ENCODE measurements at places on chromosomes 5 and 9.

DNA sequence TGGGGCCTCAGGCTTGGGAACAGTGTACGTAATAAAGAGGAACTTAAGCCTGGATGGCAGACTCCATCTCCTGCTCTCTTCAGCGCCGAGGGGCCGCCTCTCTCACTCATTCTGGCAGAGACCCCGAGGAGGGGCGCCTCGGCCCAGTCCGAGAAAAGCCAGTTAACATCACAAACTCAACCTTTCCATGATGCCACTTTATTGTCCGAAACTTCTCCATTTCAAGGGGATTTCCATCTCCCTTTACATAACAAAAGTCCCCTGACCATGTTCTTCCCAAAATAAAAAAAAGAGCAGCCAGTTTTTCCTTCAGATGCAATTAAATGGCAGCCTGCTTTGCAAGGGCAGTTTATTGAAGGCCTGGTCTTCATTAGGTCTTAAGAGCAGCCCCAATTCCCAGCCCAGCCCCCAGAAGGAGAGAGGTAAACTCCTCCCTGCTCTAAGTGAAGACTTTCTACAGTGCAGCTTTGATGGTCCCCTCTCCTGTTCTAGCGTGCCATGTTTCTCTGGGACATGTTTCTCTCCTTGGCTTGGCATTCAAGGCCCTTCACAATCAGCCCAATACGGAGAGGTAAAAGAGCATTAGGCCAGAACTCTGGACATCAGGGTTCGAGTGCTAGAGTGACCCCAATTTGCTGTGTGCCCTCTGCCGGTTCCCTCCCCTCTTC is 19.5 kb upstream of the RAB14 start:
- DNase-seq, result no peak

- DNase-seq, result no peak
Measured at GRCh38 chr5:137712139-137712667, 23.7 kb downstream of the KLHL3 start.

- no peak for DNase-seq
Measured at GRCh38 chr9:113620377-113621161, 157.0 kb downstream of the RGS3 start.

DNA sequence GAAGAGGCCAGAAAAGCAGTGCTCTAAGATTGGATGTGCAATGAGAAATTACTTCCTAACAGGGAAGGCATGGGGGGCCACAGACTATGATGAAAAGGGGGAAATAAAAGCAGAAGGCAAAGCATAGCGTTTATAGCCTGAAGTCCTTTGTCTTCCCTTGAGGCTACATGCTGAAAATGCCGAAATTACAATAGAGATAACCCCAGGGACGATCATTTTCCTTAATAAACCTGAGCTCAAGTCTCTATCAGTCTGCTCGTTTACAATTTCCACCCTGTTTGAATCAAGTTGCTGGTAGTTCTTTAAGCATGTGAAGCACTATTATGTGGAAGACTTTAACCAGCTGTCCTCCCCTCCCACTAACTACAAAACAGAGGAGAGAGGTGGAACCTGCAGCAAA is 60.4 kb downstream of the FREM1 start:
- DNase-seq, result no peak

GRCh38 chr5:73365301-73365853 is 83.2 kb downstream of the FOXD1 start:
- DNase-seq, result no peak

DNA sequence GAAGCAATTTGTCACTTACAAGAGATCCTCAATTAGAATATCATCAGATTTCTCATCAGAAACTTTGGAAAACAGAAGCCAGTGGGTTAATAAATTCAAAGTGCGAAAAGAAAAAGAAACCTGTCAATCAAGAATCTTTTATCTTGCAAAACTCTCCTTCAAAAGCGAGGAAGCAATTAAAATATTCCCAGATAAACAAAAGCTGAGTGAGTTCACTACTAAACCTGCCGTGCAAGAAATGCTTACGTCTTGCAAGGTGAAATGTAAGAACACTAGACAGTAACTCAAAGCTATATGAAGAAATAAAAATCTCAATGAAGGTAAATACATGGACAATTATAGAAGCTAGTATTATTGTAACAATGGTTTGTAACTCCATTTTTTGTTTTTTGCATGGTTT is 62.8 kb upstream of the IL33 start:
- DNase-seq, result no peak

DNA sequence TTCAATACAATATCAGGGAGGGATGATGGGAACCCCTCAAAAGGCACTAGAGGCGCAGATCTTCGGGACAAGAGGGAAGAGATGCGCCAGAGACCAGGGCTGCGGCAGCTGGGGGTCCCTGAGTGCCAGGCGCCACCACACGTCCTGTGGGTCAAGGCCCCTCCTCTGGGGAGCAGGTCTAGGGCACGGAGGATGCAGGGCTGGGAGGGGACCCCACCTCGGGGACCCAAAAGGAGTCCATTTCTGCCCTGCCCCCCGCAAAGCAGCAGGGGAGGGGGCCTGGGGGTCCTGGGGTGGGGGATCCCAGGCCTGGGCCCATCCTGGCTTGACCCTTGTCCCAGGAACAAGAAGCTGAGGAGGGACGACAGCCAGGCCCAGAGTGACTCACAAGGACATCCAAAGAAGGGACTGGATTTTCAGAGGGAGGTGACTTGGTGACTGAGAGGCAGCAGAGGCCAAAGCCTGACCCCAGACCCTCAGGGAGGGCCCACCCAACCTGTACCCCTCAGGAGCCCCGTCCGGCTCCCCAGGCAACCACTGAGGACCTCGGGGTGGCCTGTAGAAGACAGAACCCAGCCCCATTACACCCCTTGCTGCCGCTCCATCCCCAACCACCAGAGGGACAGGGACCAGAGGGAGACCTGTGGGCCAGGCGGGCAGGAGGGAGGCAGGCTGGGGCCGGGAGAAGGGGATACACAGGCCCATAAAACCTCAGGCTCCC is 54.2 kb downstream of the LRSAM1 start:
- DNase-seq, result no peak

GRCh38 chr5:16521521-16522483 is 56.2 kb upstream of the ZNF622 start:
- DNase-seq, result no peak

DNA sequence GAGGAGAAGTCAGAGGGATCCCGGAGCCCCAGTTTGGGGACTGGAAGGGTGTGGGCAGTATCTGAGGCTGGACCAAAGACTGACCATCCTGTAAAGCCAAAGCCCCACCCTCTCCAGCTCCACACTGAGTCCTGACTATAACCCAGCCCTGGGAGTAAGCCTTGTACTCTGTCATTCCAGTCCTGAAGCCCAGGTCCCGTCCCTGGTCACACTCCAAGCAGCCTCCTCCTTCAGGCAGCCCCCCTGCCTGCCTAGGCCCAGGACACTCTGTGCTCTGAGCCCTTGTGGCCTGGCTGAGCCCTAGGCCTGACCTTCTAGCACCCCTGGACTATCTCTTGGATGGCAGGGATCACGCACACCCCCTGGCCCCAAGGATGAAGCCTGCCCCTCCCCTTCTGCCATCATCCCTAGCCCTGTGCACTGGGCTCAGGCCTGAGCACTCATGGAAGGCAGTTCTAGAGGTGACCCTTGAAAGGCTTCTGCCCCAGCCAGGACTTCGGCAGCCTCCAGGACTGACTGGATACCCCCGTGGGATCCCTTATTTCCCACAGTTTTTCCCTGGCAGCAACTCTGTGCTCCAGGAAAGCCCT is 28.0 kb upstream of the ENHO start:
- no peak for DNase-seq

- DNase-seq, result no peak
Measured at GRCh38 chr5:94901191-94901979, 282.9 kb downstream of the SLF1 start.

- DNase-seq, result no peak
Measured at GRCh38 chr5:1037123-1037670, 28.6 kb downstream of the NKD2 start.

GRCh38 chr5:96616801-96617200 is 45.4 kb upstream of the CAST start:
- no peak for DNase-seq

GRCh38 chr9:9874270-9874669 is 738.5 kb downstream of the PTPRD start:
- no peak for DNase-seq

DNA sequence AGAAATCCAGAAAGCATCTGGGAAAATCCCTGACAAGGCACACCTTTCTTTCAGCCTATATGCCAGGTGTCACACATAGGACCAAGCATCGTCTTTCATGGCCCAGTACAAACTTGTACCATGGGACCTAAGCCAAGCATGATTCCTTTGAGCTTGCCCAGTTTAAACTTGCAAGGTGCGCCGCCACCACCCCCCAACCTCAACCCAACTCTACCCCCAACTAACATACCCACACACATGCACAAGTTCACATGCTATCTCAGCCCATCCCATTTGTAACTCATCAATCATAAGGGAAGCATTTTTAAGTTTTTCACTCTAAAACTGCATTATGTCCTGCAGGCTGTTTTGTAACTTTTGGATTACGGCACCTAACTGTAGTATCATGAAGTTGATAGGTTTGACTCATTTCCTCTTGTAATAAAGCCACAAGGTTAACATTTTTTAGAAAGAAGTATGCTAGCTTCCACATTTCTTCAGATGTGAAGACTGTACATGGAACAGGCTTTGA is 145.9 kb upstream of the FST start:
- DNase-seq, result no peak

DNA sequence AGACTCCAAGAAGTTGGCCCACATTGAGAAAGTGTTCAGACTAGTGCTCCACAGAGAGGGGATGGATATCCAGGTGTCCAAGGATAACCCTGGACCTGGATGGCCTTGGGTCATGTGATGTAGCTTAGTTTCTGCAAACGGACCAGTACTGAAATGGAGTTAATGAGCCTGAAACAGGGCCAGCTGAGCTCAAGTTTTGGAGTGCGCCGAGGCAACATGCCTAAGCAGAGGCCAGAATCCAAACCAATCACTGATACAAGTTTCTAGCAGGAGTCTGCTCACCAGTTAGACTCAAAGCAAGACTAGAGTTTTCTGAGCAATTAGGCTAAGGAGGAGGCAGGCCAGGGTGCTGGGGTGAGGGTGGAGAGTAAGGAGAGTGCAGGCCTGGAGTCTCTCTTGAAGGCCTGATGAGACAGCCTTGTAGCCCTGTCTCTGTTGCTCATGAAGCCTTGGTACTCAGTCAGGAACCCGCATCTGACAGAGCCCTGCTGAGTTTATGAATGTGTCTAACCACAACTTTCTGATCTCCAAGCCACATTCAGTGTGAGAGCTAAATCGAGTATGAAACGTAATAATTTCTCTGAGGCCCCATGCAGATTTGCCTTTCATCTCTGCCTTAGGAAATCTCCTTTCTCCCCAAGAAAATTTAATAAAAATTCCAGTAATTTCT is 68.9 kb upstream of the EQTN start:
- DNase-seq, result no peak

- DNase-seq, result no peak
Measured at GRCh38 chr5:111231119-111231518, 6.9 kb downstream of the CAMK4 start.

DNA sequence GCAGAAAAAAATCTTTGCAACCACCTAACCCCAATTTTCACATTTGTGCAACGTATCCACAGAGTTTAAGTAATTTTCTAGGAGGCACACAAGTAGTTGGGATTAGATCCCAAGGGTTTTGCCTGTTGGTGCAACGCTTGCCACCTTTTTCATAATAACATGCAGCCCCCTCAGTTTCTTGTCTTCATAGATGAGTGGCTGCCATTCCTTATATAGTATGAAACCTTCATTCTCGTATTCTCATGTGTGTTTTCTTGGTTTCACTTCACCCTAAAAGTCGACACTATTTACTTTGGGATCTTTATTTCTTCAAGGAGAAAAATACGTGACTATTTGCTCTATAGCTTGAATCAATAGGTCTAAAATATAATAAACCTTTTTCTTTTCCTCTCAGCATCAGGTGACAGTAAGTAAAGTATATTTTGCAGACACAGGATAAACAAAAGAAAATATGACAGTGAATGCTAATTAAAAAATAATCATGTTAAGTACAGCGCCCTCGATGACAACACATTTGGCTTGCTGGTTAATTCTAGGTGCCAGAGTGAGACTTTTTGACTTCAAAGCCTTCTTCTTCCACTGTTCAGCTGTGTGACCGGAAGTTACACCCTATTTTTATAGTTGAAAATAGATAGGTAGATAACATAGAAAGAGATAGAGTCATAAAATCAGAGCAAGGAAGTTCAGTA is 342.8 kb upstream of the CCNG1 start:
- no peak for DNase-seq

DNA sequence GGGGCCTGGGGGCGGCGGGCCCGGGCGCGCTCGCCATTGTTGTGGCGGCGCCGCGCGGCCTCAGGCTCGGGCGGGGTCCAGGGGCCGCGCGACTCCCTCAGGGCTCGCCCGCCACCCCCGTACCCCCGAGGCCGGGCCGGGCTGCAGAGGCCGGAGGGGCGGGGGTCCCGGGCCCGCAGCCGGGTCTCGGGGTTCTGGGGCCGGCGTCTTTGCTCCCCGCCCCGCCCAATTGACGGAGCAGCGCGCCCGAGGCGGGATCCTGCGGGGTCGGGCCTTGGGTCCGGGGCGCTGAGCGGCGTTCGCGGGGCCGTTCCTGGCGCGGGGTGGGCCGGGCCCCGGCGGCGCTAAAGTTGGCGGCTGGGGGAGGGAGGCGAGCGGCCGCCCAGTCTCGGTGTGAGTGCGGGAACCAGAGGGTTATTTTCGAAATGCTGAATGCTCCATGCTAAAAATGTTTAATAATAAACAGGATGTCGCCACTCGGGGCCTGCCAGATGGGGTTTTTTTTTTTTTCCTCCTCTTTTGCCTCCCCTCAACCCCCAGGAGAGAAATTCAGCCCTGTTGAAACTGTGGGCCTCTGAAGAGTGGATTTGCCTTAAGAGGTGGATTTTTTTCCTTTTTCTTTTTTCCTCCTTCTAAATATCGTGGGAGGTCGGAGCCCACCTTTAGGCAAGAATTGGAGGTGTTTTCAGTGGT is 724 bp downstream of the PRRC2B start:
- DNase-seq, result no peak

DNA sequence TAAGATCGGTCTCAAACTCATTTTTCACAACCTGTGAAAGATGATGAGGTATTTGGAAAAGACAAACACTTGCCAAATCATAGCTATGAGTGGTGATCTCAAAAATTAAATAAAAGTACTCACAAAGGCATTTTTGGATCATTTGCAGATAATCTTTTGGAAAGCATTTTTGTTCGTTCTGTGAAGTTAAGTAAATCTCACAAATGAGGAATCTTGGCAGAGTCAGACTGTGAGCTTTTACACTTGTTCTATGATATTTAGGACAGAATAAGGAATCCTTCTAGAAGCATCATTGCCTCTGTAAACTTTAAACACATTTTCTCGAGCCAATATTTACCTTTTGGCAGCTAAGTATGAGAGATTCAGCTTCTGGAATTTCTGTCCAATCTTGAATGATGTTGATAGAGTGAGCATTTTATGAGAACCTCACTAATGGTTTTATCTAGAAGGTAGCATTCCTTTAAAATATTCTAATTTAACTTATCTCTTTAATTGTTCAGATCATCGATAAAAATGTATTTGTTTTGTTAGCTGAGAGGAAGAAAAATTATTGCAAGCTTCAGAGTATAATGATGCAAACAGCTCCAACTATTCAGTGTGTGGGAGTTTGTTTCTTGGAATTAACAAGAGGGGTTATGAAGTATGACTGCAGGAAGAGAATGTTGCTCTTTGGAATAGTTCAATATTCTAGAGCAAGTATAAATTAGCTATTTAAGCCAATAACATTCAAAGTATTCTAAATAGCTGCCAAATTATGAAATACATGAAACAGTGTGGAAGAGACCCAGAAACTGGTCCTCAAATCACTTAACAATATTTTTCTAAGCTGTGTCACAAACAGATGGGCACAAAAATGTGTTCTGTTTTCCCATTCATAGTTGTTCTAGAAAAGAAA is 48.6 kb upstream of the SLCO6A1 start:
- no peak for DNase-seq
